ENCODE measurements at places on chromosomes 1 and 21.

DNA sequence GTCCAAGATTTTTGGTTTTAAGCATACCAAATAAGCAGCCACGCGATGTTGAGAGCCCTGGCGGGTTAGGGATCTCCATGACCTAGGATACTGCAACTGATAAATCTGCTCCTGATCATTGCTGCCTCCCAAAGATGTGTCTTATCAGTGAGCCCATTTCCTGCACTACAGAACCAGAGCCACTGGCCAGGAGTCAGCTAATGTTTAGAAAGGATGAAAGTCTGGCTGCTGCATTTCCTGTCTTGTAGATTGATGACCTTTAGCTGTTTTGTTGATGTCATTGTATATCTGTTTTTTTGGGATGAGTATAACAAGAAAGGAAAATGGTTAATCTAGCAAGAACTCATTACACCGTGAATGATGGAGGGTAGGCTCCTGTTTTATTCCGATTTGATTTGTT is 74.5 kb downstream of the C1orf21 start:
- no peak overlapping the region for H3K4me3 ChIP-seq
- H3K4me1 ChIP-seq = no peaks in the 10 kb centered on the region
- DNase-seq = no peak
- H3K27me3 ChIP-seq = no peaks in the 10 kb centered on the region
- no peak overlapping the region for H3K27ac ChIP-seq

GRCh38 chr1:44485229-44485933 is 80.3 kb downstream of the RNF220 start:
- no peak overlapping the region for H3K4me3 ChIP-seq
- no peaks in the 10 kb centered on the region for H3K4me1 ChIP-seq

DNA sequence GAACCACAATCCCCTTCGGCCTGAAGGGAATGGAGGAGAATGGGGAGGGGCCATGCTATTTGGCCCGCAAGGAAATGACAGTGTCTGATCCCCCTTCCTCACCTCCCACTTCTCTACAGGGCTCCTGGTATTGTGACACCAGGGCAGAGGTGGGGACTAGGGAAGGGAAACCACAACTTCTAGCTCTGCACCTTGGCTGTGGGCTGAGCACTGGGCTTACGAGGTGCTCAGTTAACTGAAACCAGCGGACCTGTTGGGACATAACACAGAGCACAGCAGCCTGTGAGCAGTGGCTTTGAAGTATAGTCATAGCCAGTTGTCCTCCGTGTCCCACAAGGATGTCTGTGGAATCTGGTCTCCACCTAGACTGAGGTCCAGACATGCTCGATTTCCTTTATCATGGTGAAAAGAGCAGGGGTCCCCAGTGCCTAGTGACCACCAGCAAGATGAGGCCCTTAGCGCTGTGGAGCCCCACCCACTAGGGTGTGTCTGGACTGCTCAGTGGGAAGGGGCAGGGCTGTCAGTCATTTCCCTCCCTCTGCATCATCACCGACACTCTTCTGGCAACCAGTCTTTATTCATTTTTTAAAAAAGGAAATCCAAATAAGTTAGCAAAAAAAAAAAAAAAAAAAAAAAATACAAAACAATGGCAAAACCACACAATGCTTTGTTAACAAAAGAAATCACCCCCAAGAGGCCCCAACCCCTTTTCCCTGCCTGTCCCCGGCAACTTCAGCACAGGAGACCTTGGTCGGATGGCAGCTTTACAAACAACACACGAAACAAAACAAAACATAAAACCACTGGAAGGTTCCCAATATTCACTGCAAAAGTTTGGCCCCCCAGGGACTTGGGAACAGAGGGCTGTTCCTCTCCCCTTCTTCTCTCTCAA is 3.0 kb downstream of the MYOG start:
- H3K4me1 ChIP-seq = no peaks in the 10 kb centered on the region
- no peak overlapping the region for H3K4me3 ChIP-seq

GRCh38 chr1:36369061-36369861 is 16.5 kb downstream of the STK40 start:
- no peak overlapping the region for H3K27ac ChIP-seq
- no peak for DNase-seq
- H3K4me1 ChIP-seq = peaks cover 20% of the 10 kb centered on the region
- H3K27me3 ChIP-seq = no peaks in the 10 kb centered on the region

DNA sequence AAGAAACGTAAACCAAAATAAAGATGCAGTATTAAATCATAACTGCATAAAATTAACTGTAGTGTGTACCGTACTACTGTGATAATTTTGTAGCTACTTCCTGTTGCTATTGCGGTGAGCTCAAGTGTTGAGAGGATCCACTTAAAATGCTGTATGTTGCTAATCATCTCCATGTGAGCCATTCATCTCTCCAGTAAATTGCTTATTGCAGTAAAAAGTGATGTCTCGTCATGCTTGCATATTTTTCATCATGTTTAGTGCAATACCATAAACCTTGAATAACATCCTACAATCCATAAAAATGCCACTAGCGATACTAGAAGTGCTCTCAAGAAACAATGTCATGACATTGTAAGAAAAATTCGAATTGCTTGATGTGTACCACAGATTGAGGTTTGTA is 66.3 kb downstream of the RAVER2 start:
- H3K4me3 ChIP-seq = no peak overlapping the region
- H3K4me1 ChIP-seq = no peaks in the 10 kb centered on the region
- DNase-seq = no peak
- H3K27ac ChIP-seq = no peak overlapping the region
- H3K27me3 ChIP-seq = no peaks in the 10 kb centered on the region
- peaks cover 3% of the 10 kb centered on the region for H3K36me3 ChIP-seq

DNA sequence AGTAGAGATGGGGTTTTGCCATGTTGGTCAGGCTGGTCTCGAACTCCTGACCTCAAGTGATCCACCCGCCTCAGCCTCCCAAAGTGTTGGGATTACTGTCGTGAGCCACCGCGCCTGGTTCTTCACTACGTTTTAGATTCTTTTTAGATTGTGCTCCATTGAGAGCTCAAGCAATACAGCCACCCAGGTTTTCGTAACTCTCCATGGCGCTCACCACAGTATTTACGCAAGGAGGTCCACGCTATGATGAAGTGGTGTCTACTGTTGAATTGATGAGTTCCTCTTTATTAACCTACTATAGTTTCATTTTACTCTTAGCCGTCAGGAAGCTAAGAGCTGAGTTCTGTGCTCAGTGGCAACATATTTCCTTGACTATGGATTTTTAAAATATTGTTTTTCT is 1.8 kb upstream of the KIF1B start:
- no peaks in the 10 kb centered on the region for H3K36me3 ChIP-seq
- no peak overlapping the region for H3K4me3 ChIP-seq
- DNase-seq = no peak
- H3K27ac ChIP-seq = no peak overlapping the region

DNA sequence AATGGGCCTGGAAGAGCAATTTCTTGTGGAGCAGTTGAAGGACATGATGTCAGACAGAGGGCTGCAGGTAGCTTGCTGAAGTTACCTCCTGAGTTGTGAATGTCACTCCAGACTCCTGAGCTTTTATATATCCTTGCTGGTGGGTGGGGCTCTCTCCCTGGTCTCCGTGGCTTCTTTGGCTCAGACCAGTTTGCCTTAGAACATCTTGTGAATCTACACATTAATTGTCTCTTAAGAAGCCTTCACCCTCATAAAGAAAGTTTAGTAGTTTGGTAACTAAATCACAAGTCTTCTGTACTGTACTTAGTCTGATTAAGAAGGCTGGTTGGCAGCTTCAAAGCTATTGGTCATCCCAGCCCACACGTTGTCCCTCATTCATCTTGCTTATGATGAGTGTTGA is at the start of gene KRTAP11-1:
Gene KRTAP11-1 (minus strand): TSS at position 101 of the 400 bp plus-strand sequence. CDS start 56 bp downstream, at position 45.
- H3K4me1 ChIP-seq = no peaks in the 10 kb centered on the region
- DNase-seq = no peak
- no peak within 1 kb of the TSS for H3K4me3 ChIP-seq
- H3K27ac ChIP-seq = no peak within 1 kb of the TSS

- no peak for DNase-seq
- H3K27me3 ChIP-seq = no peaks in the 10 kb centered on the region
- no peaks in the 10 kb centered on the region for H3K36me3 ChIP-seq
These were observed 23.0 kb downstream of the RGS2 start for GRCh38 chr1:192831706-192832355.

DNA sequence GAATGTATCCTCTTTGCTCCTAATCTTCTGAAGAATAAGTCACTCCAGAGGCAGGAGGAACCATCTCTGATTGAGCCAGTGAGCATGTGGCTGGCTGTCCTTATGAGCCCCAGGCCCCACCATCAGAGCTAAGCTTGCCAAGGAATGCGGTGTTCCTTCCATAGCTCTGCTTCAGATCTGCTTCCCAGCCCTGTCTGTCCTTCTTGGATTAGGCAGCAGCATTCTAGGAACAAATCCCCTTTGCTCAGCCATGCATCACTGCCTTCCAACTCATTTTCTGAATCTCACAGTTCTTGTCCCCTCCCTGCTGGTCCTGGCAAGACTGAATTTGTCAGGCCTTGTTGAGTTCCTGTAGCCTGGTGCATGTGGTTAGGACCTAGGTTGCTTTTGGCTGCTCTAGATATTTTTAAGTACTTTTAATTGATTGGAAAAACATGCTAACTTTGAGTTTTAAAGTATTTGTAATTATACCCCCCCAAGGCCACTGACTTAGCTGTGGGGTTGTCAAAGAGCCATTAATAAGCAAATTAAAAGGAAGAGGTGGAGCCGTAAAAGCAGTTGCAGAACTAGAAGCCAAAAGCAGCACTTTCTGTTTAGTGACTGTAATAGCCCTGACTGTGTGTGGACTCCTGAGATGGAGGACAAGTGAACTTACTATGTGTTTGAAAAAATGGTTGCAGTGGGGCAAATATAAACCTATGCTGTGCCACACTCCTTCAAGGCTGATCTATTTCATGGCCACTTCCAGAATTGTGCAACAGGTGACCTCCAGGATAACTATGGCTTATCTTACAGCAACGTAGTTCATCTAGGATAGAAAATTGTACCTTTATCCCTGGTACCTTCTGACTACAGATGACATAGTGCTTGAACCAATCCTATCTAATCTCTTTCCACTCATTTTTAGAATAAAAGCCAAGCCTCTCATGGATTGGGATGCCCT is 61.3 kb upstream of the BACH1 start:
- no peaks in the 10 kb centered on the region for H3K4me1 ChIP-seq
- DNase-seq = peak; percentile 67
- no peak overlapping the region for H3K4me3 ChIP-seq
- no peaks in the 10 kb centered on the region for H3K36me3 ChIP-seq

DNA sequence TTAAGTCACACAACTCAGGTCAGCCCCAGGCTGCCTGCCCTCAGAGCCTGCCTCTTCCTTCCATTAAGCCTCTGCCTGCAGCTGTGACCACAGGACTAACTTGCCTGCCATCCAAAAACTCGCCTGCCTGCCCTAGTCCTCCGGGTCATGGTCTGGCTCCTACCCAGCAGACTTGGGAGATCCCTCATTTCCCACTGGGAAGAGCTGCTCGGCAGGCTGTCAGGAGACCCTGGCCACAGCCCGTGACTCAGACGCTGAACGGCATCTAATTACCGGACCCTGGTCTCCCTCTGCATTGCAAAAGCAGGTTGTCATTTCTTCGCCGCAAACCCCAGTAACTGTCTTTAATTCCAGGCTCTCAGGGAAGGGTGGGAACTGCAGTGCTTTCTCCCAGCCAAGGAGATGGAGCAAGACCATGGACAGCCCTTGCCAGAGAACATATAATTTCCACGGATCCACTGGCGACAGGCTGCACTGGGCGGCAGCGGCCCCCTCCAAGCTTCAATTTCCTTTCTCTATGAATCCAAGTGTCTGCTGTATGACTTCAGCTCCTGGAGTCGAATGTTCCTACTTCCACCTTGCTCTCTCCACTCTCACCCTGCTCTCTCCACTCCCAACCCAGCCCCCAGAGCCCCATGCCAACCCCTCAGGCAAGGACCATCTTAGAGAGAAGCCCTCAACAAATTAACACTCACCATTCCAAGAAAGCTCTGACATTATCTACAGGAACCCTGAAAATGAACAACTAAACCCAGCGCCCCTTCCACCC is 20.4 kb downstream of the OLFML2B start:
- no peaks in the 10 kb centered on the region for H3K27me3 ChIP-seq
- DNase-seq = peak; percentile 84
- peak overlapping the region; percentile 24 for H3K4me3 ChIP-seq
- H3K36me3 ChIP-seq = peaks cover 18% of the 10 kb centered on the region
- H3K27ac ChIP-seq = peak overlapping the region; percentile 58

DNA sequence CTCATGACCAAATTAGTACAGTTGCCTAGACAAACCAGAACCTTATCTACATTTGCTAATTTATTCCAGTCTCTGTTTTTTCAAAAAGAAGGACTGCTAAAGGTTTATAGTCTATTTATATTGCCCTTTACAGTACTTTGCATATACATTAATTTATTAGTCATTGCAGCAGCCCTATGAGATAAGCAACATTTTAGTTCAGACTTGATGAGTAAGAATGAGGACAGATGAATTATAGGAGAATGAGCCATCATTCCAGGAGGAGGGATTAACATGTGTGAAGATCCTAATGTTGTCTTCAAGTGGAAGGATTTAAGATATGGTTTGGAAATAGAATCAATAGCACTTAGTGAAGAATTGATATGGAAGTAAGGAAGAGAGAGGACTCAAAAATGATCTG is 152.4 kb downstream of the KCTD3 start:
- no peak overlapping the region for H3K27ac ChIP-seq
- H3K27me3 ChIP-seq = no peaks in the 10 kb centered on the region

- no peaks in the 10 kb centered on the region for H3K27me3 ChIP-seq
- H3K27ac ChIP-seq = no peak overlapping the region
- H3K4me3 ChIP-seq = no peak overlapping the region
These were observed 12.8 kb upstream of the CASQ2 start for GRCh38 chr1:115781343-115781742.

DNA sequence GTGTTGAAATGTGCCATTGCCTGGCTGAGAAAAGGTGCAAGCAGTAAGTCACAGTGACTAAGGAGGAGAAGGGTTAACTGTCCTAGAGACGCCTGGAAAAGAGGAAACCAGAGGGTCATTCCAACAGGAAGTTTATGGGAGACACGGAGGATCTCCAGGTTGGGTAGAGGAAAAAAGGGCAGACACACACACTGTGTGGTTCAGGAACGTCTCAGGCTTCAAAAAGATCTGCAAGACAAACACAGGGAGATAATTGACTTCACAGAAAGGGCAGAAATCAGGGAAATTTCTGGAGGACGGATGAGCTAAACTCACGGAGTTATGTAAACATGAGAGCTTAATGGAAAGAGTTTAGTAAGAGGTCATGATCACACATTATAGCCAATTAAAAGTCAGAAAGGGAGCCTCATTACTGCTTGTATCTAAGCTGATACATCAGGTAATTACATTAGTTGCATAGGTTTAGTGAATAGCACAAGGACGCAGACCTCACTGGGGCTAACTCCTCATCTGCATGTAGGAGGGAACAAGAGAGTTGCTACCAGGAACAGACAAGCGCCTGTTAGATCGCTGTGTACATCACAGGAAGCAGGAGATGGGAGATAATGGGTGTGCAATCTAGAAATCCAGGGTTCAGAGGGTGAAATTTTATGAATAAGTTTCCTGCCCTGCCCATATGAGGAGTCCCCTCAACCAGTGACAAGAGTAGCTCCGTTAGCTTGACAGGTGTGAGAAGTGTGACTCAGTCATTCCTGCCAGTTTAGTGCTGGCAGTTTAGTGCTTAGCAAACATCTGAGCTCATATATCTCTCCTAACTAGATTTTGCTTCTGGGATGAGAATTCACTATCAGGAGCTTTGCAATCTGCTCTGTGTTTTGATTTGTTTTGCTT is 96.6 kb upstream of the TNR start:
- H3K36me3 ChIP-seq = no peaks in the 10 kb centered on the region
- H3K27ac ChIP-seq = no peak overlapping the region
- no peaks in the 10 kb centered on the region for H3K4me1 ChIP-seq

GRCh38 chr1:164660412-164660772 is 101.4 kb downstream of the PBX1 start:
- no peak for DNase-seq
- H3K36me3 ChIP-seq = no peaks in the 10 kb centered on the region
- no peak overlapping the region for H3K27ac ChIP-seq
- H3K4me3 ChIP-seq = no peak overlapping the region
- peaks cover 6% of the 10 kb centered on the region for H3K4me1 ChIP-seq
- no peaks in the 10 kb centered on the region for H3K27me3 ChIP-seq

All from ascending aorta (tissue), 2 donors.